Naive thymus-derived CD8-positive, alpha-beta T cell (primary cell): ENCODE measurements at places on chromosomes 1 and 21.

DNA sequence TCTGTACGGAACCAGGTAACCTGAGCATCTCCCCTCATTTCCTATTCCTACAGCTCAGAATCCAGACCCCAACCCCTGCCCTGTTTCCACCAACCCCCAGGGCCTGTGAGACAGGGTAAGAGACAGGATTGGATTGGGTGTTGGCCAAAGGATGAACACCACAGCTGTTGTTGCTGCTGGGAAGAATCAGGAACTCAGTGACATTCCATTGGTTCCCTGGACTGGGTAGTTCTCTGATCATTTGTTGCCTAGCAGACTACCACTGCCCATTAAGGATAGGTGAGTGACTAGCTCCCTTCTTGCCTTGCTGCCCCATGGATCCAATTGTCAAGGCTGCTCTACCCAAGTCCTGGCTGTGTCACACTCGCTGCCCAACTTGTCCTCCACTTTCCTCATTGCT lies 10.0 kb downstream of the NCSTN start:
- no peak for DNase-seq

GRCh38 chr1:160171980-160172379 lies 18.4 kb upstream of the CASQ1 start:
- DNase-seq: no peak

- no peak for DNase-seq
Observed at GRCh38 chr1:2544093-2544874, 11.9 kb upstream of the TNFRSF14 start.

DNA sequence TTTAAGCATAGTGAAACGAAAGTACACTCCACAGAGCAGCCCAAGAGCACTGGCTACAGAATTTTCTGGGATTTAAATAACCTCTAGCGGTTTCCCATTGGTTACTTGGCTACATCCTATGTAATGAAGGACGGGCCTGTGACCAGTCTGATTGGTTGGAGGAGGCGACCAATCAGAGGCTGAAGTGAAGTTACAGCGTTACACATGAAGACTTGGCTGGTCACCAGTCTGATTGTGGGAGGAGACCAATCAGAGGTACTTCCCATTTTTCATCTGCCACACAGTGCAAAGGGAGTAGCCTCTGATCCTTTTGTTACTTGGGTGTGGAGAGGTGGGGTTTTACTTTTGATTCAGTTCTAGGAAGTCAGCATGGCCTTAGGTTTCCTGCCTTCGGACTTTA lies 142.7 kb upstream of the SERTAD4 start:
- no peak for DNase-seq

DNA sequence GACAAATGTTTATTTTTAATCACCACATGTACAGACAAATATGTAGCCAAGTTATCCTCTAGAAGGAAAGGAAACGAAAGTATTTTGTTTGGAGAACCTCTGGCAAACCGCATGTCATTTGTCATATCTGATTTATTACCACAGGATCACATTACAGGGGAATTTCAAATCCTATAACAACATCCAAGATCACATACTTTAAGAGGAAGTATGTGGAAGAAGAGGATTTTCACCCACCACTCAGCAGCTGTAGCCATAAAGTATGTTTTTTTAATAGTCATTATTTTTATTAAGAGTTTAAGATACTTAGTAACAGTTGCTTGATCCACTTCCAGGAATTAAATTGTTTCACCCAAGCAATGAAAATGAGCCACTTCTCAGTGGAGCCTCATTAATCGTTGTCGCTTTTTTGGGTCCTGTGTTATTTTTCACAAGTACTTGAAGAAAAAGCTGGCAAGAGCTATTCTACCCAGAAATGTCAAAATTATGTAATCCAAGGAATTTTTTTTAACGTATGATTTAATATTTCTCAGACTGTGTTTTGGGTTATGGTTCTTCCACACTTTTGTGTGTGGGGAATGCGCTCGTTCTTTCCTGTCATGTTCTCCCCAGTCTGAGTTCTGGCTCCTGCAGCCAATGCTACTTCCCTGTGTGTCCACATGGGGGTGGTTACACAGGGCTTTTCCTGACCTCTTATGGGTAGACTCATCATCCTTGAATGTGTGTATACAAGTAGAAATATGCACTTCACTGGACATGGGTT lies 6.9 kb downstream of the SERTAD4 start:
- no peak for DNase-seq

GRCh38 chr1:109131800-109132199 lies 17.9 kb downstream of the ELAPOR1 start:
- no peak for DNase-seq

- no peak for DNase-seq
Observed at GRCh38 chr21:15775981-15776380, 46.2 kb downstream of the USP25 start.

DNA sequence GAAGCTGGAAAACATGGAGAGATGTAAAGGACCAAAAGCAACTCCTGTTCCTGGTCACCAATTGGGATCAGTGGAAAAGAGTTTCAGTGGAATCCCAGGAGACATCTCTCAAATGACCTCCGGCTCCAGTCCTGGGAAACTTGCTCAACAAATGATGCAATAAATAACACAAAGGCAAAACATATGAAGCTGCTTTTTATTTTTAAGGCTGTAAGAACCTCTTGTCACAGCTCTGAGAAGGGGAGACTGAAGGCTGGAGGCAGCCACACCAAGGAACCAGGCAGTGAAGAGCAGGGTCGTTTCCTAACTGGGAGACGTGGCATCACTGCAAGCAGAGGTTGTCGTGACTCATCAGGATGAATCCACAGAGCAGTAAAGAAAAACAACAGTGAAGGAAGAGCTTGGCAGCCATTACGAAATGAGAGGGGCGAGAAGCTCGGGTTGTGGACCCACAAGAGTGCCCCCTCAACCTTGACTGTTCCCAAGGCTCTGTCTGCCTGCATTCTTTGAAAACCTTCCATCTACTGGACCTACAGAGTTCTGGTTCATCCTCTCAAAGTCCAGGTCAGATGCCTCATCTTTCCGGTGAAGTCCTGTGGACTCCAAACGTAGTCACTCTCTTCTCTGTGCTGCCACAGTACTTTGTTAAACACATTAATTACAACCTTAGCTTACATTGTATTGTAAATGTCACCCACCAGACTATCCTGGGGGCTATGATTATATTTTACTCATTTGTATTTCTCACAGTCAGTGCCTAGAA lies 32.1 kb downstream of the JAK1 start:
- no peak for DNase-seq

DNA sequence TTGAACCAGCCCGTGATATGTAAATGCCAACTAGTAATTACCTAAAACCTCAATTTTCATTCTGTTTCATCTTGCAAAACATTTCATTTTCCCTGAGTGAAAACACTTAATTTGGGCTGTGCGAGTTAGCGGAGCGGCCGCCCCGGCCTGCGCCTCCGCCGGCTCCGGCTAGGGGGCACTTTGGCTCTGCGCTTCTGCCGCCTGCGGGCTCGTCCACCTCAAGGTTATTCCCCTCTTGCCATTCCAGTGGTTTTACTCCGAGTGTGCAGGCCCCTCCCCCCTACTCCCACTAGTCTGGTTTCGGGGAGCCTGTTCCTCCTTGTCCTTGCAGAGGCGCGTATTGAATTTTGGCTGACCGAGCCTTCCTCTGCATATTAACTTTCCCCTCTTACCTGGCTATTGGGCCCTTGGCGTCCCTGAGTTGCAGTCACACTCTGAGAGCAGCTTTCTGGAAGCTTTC lies 55.6 kb downstream of the PEX14 start:
- no peak for DNase-seq

DNA sequence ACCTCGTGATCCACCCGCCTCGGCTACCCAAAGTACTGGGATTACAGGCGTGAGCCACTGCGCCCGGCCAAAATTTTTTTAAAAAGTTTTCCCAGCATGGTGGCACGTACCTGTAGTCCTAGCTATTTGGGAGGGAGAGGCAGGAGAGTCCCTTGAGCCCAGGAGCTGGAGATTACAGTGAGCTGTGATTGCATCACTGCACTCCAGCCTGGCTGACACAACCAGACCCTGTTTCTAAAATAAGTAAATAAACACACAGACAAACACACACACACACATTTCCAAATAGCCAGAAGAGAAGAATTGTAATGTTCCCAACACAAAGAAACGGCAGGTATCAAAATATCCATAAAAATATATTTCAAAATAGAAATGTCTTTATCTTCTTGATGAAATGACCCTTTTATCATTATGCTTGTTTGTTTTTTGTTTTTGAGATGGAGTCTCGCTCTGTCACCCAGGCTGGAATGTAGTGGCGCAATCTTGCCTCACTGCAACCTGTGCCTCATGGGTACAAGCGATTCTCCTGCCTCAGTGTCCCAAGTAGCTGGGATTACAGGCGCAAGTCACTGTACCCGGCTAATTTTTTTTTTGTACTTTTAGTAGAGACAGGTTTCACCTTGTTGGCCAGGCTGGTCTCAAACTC lies 9.3 kb downstream of the HES2 start:
- no peak for DNase-seq

DNA sequence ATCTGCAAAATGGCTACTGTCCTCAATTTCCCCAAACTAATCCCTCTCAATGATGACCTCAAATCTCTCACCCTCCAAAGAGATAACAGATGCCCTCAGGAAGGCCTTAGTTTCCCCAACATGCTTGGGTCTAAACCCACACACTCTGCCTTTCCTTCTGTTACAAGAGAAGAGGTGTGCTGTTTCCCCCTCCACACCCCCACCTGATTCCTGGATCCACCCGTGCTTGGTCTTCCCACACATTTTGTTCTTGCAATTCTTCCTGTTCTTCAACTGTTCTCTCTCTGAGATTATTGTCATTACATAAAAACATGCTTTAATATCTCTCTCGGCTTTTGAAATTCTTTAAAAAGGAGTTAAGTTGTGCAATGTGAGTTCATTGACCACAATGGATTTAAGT lies 5.7 kb upstream of the CBR3 start:
- DNase-seq: no peak

DNA sequence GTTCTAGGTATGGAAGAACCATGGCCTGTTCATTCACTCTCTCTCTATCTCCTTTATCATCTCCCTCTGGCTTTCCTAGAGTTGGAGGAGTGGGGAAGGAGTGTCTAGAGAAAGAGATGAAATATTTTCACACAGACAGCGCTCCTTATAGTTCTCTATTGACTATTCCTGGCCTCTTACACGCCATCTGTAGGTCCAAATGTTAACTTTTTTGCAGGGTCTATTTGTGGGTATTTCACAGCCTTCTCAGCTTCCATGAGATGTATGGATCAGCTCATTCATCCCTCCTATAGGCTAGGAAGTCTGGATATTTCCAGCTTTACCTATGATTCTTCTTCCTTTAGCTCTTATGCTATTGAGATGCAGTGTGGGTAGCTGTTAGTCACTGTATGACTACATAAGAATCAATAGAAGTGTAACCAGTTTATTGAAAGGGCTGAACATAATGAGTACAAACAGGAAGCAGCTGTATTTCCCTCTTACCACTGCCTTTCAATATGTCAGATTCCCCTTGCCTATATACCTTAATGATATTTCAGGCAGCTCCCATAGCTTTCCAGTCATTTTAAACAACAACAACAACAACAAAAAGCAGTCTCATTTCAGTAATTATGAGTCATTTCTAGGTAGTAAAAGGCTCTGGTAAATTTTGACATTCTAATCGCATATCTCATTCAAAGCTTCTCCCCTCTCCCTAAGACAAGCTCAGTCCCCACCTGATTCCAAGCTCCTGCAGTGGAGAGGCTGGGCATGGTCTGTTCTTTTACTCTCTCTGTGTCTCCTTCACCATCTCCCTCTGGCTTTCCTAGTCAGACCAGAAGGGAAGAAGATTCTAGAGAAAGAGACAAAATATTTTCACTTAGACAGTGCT lies 149.5 kb downstream of the TTLL7 start:
- no peak for DNase-seq

DNA sequence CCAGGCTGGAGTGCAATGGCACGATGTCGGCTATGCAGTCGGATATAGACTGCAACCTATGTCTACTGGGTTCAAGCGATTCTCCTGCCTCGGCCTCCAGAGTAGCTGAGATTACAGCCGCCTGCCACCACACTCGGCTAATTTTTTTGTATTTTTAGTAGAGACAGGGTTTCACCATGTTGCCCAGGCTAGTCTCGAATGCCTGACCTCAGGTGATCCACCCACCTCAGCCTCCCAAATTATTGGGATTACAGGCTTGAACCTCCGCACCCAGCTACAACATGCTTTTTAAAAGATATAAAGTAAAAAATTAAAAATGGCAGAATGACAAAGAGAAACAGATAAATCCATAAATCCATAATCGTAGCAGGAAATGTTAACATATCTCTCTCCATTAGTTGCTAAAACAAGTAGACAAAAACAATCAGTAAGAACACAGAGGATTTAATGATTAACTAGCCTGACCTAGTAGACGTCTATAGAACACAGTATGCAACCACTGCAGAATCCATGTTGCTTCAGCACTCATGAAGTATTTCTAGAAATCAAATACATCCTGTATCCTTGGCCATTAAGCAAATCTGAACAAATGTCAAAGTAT lies 59.9 kb upstream of the SPOCD1 start:
- no peak for DNase-seq

- no peak for DNase-seq
Observed at GRCh38 chr1:10490286-10490970, 15.7 kb downstream of the PEX14 start.

DNA sequence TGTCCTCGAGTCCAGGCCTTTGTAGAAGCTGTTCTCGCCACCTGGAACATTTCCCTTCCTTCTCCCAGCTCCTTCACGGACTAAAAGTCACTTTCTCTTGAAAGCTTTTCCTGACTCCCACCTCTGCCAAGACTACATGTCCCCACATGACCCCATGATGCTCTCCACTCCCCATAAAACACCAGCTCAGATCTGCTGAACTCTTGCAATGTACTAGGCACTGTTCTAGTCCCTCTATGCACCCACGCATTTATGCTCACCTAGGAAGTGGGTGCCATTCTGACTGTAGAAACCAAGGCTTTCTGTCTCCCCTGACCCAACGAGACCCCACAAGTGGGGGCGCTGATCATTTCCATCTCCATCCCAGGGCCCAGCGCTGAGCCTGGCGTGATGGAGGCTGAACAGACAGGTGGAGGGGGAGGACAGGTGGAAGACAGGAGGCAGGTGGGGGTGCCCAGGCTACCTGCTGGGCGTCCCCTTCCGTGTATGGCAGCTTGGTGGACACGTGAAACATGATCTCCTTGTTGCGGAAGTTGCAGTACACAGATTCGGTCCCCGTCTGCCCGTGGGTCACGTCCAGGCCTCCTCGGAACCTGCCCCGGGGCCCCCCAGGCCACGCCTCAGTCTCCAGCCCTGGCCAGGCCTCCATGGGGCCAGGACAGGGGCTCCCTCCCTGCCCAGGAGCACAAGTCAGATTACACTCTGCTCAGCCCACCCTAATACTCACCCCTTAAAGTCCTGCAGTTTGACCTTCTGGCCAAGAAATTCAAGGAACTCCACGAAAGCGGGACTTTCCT lies 58.0 kb downstream of the RAP1GAP start:
- no peak for DNase-seq

DNA sequence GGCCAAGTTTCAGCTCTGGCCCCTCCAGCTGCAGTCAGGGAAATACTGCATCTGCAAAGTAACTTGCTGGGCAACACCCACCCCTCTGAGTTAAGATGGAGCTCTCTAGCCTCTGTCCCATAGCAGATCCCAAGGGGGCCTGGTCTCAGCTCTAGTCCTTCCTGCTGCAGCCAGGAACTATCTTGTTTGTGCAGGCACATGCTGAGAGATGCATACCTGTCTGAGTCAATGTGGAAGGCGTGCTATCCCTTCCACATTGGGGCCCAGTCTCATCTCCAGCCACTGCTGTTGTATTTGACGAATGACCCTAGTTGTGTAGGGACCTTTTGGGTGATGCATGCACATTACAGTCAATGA lies 76.4 kb downstream of the CTH start:
- DNase-seq: no peak

- DNase-seq: no peak
Observed at GRCh38 chr1:31627301-31627929, 9.9 kb downstream of the HCRTR1 start.

GRCh38 chr1:7013833-7014639 lies 228.8 kb downstream of the CAMTA1 start:
- DNase-seq: no peak

GRCh38 chr1:161115132-161115711 lies 2.6 kb downstream of the PFDN2 start:
- DNase-seq: no peak
